Activated CD4-positive, alpha-beta T cell treated with anti-CD3 and anti-CD28 coated beads, Interleukin-2, Interleukin-4, amounts not matched to agents 100 ng/mL and 50 ng/mL, durations not matched to agents 16 hours and 8 hours (primary cell): ENCODE measurements at places on chromosomes 3 and 15.

- peak; percentile 52 for DNase-seq
Measured at GRCh38 chr3:99753268-99753975, 64.2 kb upstream of the CMSS1 start.

DNA sequence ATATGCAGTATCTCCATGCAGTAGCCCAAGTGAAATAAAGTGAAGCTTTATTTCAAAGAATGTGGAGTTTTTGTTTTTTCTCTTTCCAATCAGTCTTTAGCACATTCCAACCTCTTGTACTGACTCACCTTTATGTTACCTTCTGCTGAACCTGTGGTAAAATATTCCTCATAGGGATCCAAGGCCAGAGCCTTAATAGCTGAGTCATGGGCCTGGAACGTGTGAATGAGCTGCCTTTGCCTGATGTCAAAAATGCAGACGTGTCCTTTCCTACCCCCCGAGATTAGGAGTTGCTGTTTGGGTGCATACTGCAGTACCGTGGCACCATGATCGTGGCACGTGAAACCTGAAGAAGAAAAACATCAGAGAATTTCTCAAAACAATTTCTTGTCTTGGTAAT lies 108.5 kb downstream of the GLDN start:
- DNase-seq: no peak

- DNase-seq: no peak
Measured at GRCh38 chr3:141915766-141916165, 39.3 kb downstream of the ATP1B3 start.

GRCh38 chr3:62168356-62168755 lies 205.0 kb downstream of the FEZF2 start:
- DNase-seq: no peak

GRCh38 chr3:160694345-160694744 lies 17.4 kb downstream of the ARL14 start:
- no peak for DNase-seq

- no peak for DNase-seq
Measured at GRCh38 chr3:39407773-39408492, 1.4 kb downstream of the RPSA start.

DNA sequence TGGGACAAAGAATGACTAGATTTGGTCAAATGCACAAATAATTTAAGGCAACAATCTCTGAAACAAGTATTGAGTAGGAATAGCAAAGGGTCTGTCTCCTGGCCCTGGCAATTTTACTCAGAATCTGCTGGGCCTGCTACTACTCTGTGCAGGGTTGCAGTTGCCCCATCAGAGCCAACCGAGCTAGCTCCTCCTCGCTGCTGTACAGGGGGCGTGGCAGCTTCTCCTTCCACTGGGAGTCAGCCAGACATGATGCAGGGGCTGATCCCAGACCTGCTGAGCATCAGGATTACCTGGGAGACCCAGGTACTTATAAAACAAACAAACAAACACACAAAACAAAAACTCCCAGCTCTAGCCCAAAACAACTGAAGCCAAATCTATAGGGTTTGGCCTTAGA lies 30.5 kb upstream of the PXYLP1 start:
- no peak for DNase-seq

GRCh38 chr15:65171428-65171827 lies 13.7 kb downstream of the CLPX start:
- DNase-seq: no peak

GRCh38 chr3:43968465-43968864 lies 273.2 kb upstream of the TOPAZ1 start:
- DNase-seq: no peak

DNA sequence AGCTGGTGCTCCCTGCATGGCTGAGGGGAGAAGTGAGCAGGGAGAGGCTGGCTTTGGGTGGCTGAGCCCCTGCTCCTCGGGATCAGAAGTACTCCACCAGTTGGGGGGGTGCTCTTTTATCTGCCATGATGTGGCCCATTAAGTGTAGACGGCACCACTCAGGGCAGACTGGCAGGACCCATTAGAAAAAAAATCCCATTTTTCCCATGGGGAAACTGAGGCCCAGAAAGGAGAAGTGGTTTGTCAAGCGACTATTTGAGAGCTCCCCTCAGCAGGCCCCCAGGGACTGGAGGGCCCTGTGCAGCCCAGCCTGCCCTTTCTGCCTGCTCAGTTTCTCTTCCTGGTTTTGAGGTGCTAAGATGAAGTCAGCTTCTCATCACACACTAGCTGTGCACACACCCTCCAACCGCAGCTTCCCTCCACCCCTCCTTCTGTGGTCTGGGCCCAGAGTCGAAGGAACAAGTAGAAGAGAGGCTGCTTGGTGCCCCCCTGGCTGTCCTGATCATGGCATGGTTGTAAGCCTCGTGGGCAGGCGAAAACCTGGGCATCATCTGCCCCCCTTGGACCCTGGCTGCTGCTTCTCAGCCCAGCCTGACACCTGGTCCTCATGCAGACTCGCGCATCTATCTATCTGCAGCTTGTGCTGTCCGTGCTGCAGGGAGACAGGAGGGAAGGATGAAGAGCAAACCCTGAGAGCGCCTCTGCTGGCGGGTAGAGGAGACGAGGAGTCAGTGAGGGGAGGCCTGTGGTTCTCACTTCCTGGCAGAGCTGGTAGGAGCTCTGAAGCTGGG lies 5.6 kb downstream of the CSK start:
- peak; percentile 95 for DNase-seq

- DNase-seq: no peak
Measured at GRCh38 chr15:72495007-72495406, 20.9 kb downstream of the ARIH1 start.
